ENCODE measurements at places on chromosomes 1 and 21. TPM values are rescaled to one million over a fixed set of nuclear protein-coding genes. Genes with fewer than 3 reads are reported as not detected.

GRCh38 chr21:38433471-38433870, 64.8 kb downstream of the ERG start:
- no peak for DNase-seq

- no peak for DNase-seq
Observed at GRCh38 chr1:46689897-46690296, 18.2 kb downstream of the TEX38 start.

GRCh38 chr1:205775717-205776056, 405 bp upstream of the RAB29 start:
- DNase-seq, result no peak

DNA sequence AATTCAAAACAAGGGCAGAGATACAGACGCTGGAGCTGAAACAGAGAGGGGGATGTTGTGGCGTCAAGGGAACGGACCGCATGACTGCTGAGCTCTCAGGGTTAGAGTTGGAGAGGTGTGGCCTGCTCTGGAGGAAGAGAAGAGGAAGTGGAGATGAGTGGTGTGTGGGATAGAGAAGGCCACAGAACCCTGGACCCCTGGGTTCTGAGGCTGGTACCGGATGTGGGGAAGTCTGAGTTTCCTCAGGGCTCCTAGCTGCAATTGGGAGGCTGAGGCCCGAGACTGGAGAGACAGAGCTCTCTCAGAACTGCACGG, 1.8 kb downstream of the BCAN start:
- DNase-seq, result no peak

DNA sequence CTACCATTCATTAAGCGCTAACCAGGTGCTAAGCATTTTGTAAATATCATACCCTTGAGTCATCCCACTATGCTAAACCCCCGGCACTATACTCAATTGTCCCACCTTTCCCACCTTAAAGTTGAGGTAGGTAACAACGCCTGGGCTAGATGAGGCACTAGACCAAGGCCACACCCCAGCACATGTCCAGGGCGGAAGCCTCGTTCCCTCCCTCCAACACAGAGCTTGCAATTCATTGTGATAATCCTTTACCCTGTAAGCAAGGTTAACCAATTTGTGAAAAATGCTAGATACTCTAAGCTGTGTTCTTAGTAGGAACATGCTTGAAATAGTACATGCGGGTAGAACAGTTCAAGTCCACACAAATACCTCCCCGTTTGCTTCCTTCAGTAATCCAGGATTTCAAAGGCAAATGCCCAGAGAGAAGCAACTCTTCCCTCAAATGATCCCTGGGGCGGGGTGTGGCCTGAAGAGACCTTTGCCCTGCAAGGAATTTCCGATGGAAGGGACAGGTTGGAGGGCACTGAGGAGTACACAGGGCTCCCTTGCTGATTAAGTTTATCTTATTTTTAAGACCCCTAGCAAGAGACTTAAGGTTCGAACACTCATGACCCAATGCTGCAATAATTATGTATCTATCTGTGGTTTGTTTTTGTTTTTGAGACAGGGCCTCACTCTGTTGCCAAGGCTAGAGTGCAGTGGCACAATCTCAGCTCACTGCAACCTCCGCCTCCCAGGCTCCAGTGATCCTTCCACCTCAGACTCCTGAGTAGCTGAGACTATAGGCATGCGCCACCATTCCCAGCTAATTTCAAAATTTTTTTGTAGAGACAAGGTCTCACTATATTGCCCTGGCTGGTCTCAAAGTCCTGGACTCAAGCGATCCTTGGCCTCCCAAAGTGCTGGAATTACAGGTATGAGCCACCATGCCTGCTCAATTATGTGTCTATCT, 2.6 kb downstream of the RSPH1 start:
- DNase-seq, result no peak

DNA sequence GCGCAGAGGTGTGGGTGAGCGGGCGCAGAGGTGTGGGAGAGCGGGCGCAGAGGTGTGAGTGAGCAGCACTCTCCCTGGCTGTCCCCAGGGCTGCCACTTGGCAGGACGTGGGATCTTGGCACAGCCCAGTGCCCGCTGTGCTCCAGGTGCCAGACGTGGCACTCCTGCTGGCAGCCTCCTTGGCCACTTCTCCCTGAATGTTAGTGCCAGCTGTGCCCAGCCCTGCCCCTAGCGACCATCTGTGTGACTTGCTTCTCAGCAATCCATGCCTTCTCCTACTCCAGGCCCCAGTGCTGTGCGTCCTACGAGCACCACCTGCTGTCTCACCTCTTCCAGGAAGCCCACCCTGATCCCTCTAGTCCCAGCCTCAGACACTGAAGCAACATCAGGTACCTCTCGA, 30.5 kb downstream of the KRTAP10-1 start:
- DNase-seq, result no peak

DNA sequence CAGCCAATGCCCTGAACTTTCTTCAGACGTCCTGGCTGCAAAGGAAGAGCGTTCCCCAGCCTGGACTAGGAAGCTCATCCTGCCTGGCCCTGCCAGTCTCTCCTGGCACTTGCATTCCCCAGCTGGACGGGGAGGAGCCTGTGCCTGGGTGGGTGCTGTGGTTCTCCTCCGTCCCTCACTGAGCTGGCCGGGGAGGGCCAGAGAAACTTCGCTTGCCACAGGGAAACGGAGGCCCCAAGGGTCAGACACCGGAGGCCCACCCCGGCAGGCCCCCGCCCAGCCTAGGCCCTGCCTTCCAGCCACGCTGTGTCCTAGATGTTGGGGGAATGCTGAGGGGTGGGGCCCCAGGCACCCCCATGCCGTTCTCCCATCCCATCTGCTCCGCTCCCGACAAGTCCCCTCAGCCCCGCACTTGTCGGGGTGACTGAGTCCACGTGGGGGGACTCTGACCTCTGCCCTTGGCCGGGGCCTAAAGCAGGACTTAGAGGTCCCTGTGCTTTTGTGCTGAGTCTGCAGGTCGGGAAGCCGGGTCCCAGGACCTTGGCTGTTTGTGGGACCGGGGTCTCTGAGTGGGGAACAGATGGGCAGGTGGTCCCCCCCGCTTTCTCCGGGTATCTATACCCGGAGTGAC, 4.8 kb downstream of the FTCD start:
- no peak for DNase-seq

DNA sequence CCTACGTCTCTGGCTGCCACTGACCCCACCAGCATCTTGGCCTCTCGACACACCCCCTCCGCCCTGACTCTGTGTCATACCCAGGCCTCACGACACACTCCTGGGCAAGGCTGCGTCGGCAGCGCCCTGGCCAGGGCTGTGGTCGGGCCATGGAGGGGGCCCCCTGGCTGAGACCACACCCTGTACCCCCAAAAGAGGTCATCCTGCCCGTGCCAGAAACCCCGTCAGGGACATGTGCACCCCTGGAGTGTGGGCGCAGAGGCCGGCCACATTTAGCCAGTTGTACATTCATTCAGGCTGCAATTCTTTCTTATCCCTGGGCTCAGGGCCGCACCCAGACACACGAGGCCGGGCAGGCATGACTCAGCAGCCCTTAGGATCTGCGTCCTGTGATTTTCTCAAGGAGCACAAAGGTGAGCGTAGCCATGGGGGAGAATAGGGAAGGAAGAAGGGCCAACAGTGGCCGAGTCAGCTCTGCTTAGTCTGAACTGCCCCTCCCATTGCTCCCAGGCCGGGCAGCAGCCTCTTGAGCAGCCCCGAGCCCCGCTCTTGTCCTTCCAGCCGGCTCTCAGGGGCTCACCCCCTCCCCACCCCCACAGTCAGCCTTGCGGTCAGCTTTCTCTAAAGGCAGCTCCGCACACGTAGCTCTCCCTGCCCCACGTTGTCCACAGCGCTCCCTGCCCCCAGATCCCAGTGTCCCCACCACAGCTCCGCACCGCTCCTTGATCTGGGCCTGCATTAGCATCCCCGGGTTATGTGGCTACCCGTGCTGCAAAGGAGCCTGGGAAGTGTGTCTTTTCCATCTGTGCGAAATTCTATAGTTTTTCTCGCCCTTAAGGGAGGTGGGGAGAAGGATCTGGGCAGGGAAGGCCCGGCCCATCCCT, 7.9 kb downstream of the CSTB start:
- DNase-seq, result no peak

DNA sequence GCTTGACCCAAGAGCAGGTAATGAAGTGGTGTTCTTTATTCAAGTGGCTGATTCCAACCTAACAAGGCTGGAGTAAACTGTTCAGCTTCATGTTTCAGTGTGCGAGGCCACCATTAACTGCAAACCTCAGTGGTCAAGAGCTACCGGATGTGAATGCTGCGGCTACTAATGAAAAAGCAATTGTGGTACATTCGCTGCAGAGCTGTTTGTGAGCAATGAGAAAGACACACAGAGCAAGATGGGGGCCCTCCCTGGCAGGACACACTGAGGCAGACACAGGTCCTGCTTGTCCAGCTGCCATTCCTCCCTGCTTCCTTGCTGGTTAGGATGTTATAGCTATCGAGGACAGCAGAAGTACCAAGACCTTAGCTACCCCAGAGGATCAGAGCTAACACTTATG, 26.1 kb downstream of the SYF2 start:
- no peak for DNase-seq

COG2 gene
- polyA plus RNA-seq, result 47.3 TPM

PCNT gene
- 43.5 TPM for polyA plus RNA-seq

SUSD4 gene
- 19.2 TPM for polyA plus RNA-seq

PRKAA2 gene
- polyA plus RNA-seq, result 22.5 TPM

ZMPSTE24 gene
- 61.2 TPM for polyA plus RNA-seq
